ENCODE measurements at places on chromosomes 5 and 9.

DNA sequence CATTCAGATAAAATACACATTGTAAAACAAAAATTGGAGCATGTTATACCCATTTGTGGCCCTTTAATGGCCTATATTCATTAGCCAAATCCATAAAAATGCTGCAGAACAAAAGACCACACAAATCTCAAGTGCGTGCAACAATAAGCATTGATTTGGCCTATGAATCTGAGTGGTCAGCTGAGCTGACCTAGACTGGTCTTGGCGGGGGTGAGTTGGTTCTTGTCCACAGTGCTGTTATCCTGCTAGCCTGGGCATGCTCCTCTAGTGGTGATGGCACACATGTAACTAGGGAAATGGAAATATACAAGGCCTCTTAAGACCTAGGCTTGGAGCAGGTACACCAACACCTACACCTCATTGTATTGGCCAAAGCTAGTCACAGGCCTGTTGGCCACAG lies 122.2 kb upstream of the TBCA start:
- no peak for DNase-seq

DNA sequence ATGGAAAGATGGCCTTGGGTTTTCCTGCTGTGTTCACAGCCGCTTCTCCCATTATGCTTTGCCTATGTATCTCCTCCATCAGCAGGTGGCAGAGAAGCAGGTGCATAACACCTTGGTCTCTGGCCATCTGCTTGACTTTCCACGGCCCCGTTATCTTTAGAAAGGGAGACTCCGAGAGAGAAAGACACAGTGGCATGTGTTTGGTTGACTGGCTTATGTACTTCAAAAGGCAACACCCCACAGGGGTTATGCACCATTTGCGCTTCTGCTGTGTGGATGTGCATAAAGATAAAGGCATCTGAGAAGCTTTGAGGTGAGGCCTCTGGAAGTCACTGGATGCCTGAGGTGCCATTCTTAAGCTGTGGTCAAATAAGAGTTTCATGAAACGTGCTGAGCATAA lies 138.4 kb downstream of the EGFLAM start:
- DNase-seq: no peak

DNA sequence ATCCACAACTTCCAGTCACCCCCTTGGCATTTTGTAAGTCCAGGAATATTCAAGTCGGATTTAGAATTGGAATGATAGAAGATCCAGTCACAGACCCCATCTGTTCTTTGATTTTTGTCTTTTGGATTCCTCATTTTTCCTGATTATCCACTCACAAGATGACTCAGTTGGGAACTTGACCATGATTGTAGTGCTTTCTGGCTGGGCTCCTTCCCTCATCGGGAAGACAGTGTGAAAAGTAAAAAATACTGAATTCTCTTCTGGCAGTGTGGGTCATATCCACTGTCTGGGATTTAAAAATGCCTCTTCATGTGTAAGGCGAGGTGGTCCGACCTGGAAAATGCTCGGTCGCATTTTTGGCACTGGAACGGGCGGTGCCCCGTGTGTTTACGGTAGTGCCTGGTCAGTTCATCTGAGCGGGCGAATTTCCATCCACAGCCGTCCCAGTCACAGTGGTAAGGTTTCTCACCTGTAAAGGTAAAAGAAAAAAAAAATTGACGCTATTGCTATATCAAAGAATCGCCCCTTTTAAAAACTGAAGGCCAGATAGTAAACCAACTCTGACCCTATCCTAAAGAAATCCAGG lies 4.0 kb downstream of the KLF4 start:
- DNase-seq: no peak

DNA sequence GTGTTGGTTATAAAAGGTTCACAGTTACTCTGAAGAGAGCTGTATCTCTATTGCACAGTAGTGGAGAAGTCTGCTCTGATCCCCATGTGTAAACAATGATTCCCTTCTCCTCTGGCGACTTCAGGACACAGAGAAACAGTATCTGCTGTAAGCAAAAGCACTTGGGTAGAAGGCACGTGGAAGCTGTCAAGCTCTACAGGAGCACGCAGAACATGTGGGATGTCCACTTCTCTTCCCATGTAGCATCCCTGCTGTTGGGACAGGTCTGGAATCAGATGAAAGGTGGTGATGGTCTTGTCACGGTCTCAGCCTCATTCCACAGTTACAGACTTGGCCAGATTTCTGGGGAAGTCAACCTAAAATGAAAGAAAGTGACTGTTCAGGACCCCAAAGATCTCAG lies 9.4 kb upstream of the MAPK9 start:
- no peak for DNase-seq

DNA sequence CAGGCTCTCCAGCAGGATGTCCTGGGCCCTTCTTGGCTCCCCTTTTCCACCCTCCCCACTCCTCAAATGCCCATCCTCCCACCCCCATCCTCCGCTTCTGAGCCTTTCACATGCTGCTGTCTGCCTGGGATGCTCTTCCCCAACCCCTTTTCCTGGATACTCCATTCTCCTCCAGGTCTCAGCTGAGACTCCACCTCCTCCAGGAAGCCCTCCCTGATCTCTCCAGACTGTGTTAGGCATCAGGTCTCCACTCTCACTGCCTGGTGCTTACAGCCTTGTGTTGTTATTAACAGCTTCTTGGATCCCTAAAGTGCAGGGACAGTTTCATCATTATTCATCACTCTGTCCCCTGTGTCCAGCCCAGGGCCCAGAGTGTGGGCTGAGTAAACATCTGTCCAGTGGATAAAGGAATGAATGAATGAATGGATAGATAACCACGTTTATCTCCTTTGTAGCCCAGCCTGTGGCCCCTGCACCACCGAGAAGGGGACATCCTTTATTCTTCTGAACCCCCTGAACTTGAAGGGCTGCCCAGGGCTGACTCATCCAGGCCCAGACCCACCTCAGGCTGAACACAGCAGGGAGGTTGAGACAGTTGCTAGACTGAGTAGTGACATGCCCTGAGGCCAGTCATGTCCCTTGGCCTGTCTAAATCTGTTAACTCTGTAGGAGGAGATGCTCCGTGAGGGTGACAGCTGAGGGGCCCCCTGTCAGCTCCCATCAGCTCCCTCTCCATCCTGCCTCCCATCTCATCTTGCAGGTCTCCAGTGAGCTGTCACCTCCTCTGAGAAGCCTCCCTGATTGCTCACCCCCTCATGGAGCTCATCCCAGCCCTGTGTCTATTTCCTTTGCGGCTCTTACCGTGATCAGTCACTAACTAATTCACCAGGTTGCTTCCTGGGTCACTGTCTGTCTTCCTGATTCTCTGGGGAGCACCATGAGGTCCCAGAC lies 14.6 kb upstream of the LAMC3 start:
- no peak for DNase-seq

- no peak for DNase-seq
These were observed 172.3 kb downstream of the CACNA1B start for GRCh38 chr9:138049779-138050471.

DNA sequence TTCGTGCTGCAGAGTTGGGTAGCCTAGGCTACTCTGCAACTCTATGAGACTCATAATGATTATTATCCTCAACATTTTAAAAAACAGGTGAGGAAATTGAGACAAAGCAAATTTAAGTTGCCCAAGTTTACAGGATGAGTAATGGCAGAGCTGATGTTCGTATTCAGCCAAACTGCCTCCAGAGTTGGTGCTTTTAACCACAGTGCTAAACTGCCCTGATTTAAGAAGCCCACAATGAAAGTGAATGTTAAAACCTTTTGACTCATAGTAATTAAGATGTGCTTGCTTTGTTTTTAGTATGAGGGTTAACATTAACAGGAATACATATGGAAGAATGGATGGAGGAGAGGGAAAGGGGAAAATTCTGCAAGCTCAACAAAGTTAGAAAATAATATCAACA lies 15.9 kb upstream of the GABRB2 start:
- no peak for DNase-seq

GRCh38 chr5:168126606-168127005 lies 164.8 kb upstream of the WWC1 start:
- DNase-seq: no peak

Data from right lung (tissue), 10 donors.